Activated T-helper 1 cell treated with anti-CD3 and anti-CD28 coated beads, Interleukin-2, amount 50 U/mL, for 16 hours (primary cell): ENCODE measurements at places on chromosomes 7 and 10.

GRCh38 chr7:7867846-7868571, 100.6 kb upstream of the GLCCI1 start:
- no peak for DNase-seq

DNA sequence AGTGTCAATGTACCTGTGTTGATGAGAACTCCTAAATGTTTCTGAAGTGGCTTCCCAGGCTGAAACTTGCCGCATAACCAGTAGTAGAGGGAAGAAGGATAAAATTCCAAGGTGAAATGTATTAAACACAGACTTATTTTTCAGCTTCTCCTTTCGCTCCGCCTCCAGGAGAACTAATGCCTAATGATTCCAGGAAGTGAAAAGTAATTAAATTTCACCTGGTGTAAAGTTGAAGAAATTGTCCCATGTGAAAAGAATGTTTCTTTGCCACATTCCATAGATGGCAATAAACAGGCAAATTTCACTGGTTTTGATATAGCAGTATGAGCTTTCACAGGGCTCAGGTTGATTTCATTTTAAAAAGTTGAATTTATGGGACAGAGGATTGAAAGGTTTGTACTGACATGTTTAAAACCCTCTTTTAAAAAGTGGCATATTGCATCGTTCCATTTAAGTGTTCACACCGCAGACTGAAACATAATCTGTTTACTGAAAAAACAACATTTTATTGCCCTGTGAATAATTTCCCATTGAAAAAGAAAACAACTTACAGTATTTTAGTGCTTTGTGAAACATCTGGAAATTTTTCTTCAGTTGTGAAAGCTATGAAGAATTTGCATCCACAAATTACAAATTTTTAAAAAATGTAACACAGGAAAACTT, 453.4 kb upstream of the NFE2L3 start:
- DNase-seq, result no peak

DNA sequence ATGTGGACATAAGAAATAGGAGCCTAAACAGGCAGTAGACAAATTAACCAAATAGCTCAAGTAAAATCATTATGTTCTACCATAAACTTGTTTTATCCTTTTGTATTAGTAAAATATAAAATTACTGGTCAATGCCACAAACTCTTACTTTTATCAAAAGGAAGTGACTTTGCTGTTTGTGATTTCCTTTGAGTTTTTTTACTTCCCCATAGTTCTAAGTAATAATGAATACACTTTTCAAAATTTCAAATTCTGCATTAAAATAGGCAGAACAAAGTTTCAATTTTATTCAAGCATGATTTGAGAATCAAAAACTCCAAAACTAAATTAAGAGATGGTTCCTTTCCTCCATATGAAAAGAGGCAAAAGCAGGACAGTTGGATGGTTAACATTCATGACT, 139.7 kb upstream of the ABCB5 start:
- no peak for DNase-seq

DNA sequence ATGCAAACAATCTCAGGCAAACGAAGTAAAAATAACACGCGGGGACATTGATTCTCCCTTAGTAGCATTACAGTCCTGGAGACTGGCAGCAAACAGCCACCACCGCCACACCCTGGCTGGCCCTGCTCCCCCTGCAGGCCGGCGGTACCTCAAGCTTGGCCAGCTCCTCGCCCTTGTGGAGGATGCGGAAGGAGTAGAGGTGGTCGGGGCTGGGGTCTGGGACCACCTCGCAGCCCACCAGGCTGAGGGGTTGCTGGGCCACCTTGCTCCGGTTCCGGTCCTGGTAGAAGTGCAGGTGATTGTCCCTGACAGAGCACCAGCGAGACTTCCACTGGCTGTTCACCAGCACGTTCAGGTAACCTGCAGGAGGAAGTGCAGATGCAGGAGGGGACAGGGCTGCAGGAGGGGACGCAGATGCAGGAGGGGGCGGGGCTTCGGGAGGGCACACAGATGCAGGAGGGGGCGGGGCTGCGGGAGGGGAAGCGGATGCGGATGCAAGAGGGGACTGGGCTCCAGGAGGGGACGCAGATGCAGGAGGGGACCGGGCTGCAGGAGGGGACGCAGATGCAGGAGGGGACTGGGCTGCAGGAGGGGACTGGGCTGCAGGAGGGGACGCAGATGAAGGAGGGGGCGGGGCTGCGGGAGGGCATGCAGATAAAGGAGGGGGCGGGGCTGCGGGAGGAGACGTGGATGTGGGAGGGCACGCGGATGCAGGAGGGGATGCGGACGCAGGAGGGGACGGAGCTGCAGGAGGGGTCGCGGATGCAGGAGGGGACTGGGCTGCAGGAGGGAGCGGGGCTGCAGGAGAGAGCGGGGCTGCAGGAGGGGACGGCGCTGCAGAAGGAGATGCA, 65.7 kb downstream of the VWA2 start:
- peak; percentile 35 for DNase-seq

DNA sequence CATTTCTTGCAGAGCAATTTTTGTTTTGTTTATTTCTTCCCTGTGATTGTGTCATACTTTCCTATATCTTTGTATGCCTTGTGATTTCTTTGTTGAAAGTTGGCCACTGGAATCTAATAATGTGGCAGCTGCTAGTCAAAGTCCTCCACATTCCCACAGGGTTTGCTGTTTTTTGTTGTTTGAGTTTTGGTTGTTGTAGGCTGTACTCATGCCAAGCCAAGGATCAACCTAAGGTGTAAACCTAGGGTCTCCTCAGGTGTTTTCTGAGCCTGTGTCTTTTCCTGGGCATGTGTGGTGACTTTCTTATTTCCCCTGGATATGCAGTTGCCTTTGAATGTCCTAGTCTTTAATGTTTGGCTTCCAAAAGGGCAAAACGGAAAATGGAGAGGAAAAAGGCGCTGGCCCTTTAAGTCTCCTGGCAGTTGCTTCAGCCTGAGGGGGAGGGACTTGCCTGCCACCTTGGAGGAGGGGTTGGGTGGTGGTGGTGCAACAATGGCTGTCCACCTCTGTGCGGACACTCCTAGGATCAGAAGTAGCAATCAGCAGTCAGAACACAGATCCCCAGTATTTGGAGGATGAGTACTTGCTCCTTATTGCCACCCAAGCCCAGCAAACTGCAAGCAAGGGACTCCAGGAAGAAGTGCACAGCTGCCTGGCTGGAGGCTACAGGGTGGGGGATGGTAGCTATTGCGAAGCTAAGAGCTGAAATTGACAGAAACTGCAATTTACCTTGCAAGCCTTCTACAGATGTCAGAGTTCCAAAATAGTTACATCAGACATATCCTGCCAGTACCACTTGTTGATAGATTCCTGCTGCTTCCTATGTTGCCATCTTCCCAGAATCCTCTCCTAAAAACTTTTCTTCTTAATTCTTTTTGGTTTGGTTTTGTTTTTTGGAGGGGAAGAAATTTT, 5.6 kb upstream of the ZNF518A start:
- DNase-seq, result no peak

DNA sequence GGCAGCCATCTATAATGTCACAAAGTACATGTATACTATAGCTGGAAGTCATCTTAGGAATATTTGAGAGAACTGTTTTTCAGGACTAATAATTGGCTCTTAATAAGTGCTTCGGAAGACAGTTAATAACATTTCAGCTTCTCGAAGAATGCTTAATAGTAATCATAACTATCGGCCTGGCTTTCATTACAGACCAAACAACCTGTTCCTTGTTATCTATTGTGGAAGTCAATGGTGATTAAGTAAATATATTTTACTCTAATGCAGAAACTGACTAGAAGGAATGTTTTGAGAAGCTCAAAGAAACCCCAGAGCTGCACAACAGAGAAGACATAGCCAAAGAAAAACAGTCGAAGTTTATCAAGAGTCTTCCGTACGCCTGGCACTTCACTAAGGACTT, 106.8 kb upstream of the FAM133B start:
- DNase-seq, result no peak

DNA sequence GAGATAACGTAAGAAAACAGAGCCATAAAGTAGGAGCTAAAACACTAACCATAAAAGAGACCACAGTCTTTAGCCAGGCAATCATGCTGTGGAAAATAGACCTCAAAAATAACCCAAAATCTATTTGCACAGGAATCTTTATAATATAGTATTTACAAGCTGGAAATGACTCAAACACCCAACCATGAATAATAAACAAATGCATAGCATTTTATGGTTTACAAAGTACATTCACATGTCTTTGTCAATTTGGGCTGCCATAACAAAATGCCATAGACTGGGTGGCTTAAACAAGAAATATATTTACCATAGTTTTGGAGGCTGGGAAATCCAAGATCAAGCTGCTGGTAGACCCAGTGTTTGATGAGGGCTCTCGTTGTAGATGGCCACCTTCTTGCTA, 65.5 kb upstream of the GRB10 start:
- no peak for DNase-seq

DNA sequence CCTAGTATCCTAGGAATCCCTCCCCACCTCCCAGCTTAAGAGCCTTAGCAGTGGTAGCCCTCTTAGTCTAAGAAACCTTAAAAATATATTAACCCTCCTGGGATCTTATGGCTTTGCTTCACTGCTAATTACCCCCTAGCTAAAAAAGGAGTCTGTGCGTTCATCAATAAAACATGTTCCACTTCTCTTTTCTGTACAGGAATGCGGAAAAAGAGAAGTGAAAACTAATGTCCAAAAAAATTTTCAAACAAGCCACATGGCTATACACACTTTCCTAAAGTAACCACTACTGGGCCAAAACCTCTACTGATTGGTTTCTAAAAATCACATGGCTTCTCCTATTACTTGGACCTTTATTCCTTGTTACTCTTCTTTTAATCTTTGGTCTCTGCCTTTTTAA, 667.1 kb upstream of the LRRTM3 start:
- DNase-seq, result no peak

DNA sequence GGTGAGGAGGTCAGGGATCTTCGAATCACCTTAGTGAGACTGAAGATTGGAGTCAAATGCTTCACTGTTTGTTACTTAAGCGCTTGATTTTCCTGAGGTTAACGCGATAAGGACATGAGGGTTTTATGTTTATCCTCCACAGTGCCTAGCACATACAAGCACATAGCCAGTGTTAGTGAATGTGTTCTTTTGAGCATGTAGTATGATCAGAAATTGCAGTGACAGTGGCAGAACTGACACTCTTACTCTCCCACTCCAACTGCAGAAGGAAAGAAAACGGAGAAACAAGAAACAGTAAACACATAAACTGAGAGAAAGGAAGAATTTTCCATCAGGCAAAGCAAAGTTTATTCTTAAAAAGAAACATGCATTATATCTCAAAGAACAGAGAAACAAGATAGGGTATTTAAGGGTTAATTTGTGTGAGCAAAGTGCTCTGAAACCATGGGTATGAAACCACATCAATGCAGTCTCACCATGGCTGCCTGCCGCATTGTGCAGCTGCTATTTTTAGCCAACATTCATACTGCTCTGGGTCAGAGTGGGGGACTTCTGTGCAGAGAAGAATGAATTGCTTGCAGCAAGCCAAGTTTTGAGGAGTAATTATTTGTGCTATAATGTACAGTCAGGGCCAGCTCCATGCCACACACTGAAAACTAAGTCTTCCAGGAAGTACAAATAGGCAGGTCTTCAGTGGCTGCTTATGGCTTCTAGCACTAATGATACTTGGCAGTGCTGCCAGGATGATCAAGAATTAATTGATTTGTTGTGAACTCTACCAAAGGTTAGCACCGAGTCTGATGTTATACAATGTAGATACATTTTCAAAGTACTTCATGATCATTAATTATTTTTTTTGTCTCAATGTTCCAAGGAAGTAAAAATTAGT, 152.0 kb downstream of the MACC1 start:
- no peak for DNase-seq

GRCh38 chr10:133219782-133220181, 10.2 kb upstream of the UTF1 start:
- DNase-seq, result no peak

DNA sequence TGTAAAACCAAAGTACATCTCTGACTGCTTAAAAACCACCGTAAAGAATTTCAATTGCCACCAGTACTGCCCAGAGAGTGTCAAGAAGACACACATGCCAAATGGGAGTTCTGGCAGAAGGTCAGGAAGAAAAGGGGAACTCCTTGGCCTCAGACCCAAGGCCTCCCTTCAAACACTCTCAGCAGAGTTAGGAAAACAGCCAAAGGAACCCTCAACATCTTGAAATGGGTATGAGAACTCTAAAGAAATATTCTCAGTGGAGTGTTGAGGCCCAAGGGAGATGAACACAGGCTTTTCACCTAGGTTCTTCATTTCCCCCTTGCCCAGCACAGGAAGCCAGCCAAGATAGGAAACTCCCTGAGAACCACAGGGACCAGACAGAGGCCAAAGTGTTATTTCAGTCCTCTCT, 96.1 kb upstream of the ASAH2 start:
- DNase-seq, result no peak

DNA sequence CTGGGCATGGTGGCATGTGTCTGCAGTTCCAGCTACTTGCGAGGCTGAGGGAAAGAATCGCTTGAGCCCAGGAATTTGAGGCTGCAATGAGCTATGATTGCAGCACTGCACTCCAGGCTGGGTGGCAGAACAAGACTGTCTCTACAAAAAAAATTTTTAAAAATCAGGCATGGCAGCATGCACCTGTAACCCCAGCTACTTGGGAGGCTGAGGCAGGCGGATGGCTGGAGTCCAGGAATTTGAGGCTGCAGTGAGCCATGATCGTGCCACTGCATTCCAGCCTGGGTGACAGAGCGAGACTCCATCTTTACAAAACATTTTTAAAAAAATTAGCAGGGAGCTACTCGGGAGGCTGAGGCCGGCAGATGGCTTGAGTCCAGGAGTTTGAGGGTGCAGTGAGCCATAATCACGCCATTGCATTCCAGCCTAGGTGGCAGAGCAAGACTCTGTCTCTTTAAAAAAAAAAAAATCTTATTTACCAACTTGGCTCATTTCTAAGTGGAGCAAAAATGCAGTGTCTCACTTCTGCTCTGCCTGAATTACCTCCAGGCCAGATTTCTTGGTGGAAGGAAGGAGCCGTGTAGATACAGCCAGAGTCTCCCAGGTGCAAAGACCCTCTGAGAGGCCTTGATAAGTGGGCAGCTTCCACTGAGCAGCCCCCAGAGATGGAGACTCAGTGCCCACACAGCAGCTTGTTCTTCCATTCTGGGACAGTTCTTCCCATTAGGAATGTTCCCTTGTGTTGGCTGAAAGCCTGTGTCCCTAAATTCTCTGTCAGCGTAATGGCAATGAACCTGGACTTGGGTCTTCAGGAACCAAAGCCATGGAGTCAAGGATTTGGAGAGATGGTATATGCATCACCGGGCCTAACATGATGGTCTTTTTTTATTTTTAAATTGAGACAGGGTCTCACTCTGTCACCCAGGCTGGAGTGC, 30.0 kb downstream of the GTF2IRD1 start:
- no peak for DNase-seq
